ENCODE measurements at places on chromosomes 7 and 10.

- no peak for DNase-seq
Observed at GRCh38 chr10:70558871-70559810, 43.4 kb downstream of the PRF1 start.

- no peak for DNase-seq
Observed at GRCh38 chr10:85100495-85100894, 772.1 kb downstream of the CCSER2 start.

GRCh38 chr7:121369462-121369861, 26.6 kb downstream of the FAM3C start:
- no peak for DNase-seq

DNA sequence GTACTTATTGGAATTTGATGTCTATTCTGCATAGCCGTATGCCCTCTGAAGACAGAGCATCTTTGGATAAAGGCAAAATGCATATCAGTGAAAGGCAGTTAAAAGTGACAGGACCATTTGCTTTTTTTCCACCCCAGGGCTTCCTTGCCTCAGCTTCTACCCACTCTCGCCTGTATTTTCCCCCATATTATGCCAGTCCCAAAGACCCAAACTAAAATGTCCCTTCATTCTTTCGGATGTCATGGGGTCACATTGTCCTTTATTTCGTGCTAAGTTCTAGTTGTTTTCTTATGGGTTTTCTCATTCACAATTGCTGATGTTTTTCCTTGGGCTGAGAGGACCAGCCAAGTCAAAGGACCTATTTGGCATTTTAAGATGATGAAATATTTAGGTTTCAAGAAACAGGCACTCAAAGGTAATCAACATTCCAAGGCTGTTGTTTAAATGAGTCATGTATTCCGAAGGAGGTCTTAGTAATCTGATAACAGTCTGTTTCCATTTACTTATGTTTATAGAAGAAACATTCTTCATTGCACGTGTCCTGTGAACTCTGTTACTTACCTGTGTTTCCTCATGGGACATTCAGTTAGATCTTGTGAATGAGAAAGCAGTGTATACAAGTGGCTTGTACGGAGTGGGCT, 74.1 kb downstream of the DNAH11 start:
- DNase-seq = no peak

DNA sequence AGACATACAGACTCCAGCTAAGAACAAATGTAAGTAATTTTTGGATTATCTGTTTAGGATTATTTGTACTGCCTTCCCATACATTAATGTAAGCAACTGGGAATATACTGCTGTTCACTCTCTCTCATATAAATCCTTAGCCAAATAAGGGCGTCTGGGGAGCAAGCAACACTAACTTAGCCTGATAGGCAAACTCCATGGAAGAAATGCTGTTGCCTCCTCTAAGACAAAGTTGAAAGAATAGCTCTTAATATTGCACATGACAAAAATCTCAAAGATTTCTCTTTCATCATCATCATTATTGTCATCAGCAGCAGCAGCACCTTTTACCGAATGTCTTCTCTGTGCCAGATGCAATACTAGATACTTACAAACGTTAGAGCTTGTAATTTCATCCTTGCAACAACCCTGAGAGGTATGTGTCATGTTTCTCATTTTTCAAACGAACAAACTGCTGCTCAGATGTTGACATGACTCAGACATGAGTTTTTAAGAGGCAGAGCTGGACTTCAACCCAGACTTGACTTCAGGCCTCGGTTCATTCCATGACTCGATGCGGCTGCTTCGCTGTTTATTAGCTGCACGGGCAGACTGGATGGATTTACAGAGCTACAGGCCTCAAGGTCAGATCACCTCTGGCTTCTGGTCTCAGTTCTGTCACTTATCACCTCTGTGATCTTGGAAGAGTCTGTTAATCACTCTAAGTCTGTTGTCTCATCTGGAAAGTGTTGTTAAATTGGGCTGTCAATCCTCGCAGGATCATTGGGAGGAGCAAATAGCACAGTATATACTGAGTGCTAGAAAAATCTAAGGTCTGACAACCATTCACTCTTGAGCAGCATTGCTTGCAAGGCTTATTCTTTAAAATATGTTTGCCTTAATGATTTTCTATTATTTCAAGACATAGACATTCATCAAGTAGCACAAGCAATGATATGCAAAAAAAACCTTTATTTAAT, 126.3 kb upstream of the CELF2 start:
- no peak for DNase-seq

DNA sequence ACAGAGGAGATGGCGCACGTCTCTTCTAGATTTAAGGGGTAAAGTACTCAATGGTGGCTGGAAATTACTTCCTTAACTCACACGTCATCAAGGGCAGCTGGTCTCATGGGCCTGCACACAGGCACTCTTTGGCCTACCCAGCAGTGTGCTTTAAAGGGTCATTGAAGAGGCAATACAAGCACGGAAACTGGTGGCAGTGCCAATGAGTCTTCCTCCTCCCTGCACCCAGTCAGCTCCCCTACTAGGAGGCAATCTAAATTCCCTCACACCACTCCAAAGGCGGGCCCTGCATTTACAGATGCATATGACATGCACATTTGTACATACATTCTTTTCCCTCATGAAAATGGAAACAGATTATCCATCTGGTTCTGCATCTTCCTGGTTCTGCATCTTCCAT, 47.4 kb downstream of the PPIF start:
- DNase-seq = no peak

DNA sequence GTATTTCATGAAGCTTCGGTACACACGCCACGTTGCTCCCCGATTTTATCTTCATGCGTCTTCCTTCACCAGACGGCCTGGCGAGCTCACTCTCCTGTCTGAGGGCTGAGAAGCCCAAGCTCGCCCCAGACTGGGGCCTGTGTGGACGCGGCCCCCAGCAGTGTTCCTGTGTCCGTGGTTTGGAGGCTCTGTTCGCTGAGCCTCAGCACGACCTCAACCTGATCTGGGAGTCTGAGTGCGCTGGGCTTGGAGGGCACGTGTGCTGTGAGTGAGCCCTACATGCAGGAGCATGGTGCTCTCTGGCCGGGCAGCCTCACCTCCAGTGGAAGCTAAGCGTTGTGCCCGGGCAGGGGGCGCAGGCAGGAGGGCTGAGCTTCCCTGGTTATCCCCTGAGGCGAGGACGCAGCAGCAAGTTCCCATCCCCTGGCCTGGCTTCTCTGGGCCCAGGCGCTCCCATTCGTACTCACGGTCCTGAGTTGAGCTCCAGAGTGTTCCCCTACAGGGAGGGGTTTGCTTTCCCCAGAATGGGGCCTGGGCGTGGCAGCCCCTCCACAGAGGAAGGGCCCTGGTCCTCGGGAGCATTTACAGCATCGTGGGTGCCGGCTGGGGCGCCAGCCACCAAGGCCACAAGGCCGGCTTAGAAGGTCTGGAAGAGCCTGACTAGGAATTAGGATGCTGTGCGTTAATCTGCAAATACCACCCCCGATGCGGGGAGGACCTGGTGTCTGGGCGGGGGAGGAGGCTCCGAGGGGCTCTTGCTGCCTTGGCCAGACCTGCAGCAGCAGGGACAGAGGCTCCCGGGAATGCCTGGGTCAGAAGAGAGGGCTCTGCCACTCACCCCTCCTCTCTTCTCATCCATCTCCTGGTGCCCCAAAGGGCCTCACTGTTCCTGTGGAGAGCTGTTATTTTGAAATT, 400.6 kb downstream of the DNAJB6 start:
- DNase-seq = no peak

All from hematopoietic multipotent progenitor cell (in vitro differentiated cells).